ENCODE measurements at places on chromosomes 2 and 18.

DNA sequence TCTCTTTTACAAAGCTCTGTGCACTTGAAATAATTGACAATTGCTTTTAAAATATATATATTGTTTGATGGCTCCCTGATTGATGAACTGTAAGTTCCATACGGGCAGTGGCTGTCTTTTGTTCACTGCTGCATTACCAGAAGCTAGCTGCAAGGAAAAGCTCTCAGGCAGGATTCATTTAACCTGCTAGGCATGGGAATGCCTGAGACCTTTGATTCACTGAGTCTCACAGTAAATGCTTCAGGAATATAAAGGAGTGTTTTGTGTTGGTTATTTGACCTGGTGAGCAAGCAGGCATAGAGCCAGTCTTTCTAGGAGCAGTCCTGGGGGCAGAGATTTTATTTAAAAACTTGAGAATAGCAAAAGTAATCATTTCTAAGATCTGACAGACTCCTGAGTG, 193.2 kb upstream of the ITGA4 start:
- DNase-seq = no peak

- no peak for DNase-seq
These were observed 54.5 kb downstream of the EPAS1 start for GRCh38 chr2:46351750-46352138.

DNA sequence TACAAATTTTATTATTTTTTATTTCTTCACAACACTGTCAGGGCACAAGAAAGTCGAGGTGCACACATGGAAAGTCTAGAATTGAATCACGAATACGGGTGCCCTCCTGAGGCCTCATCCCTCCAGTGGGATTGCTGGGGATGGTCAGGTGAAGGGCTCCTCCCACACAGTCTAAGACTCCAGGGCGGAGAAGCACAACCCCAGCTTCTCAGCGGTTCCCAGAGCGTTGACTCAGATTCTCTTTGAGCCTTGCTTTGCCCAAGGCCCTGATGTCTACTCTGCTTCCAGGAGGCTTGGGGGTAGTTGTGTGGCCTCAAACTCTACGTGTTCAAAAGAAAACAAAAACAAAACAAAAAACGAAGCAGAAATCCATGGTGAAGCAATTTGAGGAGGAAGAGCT, 108.4 kb downstream of the LYPD6B start:
- DNase-seq = no peak

DNA sequence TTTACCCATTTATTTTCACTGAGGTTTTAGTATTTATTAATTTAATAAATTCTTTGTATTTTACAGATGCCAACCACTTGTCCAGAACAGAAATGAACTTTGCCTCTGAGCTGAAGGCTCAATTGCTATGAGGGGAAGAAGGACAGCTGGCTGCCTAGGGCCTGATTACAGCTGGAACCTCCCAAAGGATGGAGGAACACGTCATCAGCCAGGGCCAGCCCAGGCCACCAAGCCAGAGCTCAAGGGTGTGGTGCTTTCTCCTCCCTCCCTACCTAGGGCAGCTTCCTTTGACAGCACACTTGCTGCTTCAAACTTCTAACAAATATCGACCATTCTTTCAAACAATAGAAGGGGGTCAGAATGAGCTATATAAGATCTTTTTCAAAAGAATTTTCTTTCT, 19.7 kb upstream of the RIOK3 start:
- DNase-seq = no peak

DNA sequence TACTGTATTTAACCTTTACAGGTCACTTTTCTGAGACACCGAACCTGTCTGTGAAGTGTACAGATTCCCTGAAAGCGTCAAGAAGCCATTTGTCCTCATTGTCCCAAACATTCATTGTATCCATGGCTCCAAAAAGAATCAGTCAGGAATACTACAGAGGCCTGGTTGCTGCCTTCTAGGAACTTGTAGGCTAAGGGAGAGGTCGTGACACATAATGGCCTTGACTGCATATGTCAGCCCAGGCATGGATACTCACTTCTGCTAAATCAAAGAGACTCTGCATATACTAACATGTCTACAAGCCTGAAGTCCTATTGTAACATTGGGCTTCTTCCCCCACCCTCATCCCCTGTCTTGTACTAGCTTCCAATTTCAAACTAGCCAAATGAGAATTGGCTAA, 40.2 kb downstream of the ONECUT2 start:
- no peak for DNase-seq

DNA sequence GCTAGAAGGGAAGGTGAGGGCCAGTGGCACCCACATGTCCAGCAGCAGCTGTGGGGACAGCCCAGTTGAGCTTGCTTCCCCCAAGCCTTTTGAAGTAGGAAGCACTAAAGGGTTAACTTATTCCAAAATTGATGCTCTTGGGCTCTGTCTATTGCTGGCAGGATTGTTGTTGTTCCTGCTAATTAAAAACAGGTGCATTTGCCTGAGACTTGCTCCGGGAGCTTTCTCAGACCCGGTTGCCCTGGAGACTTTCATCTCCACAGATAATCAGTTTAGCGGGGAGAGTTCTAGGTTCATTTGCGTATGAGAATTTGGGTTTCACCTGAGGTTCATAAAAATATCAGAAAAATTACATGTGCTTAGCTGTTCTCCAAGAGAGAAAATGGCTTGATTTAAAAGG, 277.3 kb downstream of the LRATD1 start:
- no peak for DNase-seq

GRCh38 chr2:120509991-120510735, 164.2 kb downstream of the INHBB start:
- no peak for DNase-seq

DNA sequence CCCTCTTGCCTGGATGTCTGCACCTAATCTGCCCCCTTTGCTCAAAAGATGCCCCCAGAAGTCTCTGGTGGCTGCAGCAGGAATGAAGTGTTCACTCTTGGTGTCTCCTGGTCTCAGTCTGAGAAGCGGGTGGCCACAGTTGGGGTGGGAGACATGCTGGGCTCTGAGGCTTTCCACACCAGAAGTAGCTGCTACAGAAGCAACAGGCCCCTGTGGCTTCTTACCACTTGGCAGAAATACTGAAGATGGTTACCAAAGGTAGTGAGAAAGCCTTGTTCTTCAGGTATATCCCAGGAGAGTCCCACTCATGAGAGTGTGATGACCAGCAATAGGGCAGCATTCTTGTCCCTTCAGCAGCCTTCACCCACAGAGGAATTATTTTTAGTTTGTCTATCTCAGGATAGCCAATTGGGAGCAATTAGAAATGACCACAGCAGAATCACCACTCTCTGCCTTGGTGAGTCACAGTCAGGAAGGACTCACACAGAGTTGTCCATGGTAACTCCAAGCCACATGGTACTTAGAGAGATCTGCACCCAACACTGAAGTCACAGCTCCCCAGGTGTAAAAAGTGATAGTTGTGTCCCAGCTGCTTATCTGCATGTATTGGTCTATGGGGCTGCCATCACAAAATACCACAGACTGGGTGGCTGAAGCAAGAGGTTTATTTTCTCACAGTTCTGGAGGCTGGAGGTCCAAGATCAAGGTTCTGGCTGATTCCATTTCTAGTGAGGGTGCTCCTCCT, 169.8 kb upstream of the ID2 start:
- no peak for DNase-seq

- peak; percentile 33 for DNase-seq
These were observed 58.1 kb downstream of the INPP4A start for GRCh38 chr2:98502556-98503335.

DNA sequence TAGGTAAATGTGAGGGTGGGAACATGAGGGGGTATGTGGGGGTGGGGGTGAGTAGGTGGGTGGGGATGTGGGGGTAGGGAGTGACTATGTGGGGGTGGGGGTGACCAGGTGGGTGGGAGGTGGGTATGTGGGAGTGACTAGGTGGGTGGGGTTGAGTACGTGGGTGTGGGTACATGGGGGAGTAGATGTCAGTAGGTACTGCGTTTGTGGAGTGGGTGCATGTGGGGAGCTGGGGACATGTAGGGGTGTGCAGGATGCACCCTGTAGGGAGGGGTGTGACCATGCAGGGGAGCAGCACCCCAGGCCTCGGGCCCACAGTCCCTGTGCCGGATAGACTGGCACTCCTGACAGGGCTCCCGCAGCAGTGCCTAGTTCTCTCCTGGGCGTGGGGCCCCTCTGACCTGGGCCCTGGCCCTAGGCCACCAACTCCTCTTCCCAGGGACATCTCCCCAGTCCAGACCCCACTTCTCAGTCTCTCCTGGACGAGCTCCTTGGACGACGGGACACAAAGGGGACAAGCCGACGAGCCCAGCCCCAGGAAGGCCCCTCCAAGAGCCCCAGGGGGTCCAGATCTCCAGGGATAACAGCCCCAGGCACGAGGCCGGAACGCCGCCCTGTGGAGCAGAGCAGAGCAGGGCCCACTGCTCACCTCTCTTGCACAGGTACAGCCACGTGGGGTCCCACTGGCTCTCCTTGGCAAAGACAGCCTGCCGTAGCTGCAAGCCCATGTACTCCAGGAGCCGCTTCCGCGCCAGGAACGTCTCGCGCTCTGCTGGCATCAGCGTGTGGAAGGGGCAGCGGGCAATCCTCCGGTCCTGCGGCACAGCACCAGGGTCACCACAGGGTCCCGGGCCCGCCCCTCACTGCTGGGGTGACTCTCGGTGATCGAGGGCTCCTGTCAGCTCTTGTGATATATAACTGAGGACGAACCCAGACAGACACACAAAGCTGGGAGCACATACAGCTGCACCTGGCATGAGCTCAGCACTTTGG, 58.2 kb downstream of the ANKMY1 start:
- no peak for DNase-seq

DNA sequence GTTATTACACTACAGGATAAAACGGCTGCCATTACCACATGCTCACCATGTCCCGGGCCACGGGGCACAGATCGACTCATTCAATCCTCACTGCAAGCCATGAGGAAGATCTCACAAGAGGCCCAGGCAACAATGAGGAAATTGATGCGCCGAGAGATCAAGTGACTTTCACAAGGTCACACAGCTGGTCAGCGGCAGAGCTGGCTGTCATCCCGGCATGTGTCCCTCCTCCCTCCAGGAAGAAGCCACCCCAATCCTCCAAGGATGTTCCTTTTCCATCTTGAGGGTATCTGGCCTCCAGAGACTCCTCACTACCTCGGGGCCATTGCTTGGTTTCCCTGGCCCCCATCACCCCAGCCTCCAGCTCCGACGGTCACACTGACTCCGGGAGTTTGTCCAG, 65.3 kb upstream of the GLI2 start:
- no peak for DNase-seq

GRCh38 chr18:10727477-10727876, 201.7 kb downstream of the NAPG start:
- DNase-seq = no peak

GRCh38 chr2:213763354-213763753, 479.1 kb downstream of the SPAG16 start:
- DNase-seq = no peak

DNA sequence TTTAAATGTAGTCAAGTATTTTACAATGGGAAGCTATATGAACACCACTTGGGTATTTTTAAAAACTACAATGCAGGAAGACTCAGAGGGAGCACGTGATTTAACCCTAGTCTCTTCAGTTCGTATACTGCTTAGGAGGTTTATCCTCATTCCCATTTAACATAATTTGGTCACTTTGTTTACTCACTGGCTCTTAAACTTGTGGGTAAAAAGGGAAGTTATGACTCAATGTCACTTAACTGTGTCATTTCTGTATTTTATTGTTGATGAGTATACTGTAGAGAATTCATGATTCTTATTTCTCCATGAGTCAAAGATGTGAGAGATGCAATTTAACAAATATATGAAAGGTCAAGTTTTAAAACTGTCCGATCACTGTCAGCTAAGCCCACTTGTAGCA, 48.2 kb downstream of the SLC66A3 start:
- no peak for DNase-seq

- DNase-seq = no peak
These were observed 15.2 kb upstream of the MAP4K4 start for GRCh38 chr2:101682311-101682710.

GRCh38 chr2:207624185-207625013, 795 bp downstream of the METTL21A start:
- no peak for DNase-seq

DNA sequence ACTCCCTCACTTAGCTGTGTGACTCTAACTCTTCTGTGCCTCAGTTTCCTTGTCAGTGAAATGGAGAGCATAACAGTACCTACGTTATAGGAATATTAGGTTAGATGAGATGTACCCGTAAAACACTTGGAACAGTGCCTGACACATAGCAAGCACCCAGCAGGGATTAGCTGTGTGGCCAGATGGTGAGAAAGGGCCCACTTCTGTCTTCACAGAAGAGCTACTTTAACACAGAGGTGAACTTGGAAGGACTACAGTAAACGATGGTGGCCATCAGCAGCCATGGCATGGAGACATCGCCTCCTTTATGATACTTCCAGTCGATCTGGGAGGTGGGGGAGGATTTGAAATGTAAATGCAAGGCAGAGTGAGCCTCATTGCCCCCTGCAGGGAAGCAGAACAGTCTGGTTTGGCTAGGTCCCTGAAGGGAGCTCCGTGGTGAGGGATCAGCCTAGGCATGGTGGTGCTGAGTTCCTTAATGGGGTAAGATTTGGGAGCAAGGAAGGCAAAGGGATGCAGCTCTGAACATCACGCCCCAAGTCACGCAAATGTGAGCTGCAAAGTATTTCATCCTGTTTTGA, 101.7 kb upstream of the ALPP start:
- DNase-seq = no peak

GRCh38 chr2:37944268-37944667, 19.2 kb downstream of the RMDN2 start:
- no peak for DNase-seq

DNA sequence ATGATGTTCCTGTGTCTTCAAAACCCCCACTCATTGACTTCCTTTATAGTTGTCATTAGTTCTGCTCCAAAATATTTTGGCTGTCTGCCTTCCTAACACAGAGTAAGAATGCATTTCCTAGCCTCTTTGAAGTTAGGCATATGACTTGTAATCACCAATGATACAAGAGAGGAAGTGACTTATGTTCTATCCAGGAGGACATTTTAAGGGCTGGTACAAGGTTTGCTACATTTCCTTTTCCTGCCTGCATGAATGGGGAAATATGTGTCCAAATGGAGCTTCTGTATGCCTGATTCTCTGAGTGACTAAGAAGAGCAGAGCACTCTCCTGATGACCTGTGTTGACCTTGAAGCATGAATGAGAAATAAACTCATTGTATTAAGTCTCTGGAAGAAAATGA, 115.1 kb downstream of the PLCL1 start:
- no peak for DNase-seq
